ENCODE measurements at places on chromosomes 3 and 15. TPM values are rescaled to one million over a fixed set of nuclear protein-coding genes. Genes with fewer than 3 reads are reported as not detected.

Gene TF
- 0.02 TPM for total RNA-seq

Gene STRIT1
- total RNA-seq, result not detected

Gene PTX3
- not detected for total RNA-seq

Gene CFAP100
- not detected for total RNA-seq

Gene MDFIC2
- not detected for total RNA-seq

Gene LRIG1
- total RNA-seq, result 33.1 TPM

Gene ELL3
- 2.7 TPM for total RNA-seq

Gene ETV5
- total RNA-seq, result 2.3 TPM

Gene TEX9
- total RNA-seq, result 0.41 TPM

Gene MUSTN1
- 1.7 TPM for total RNA-seq

Gene SEMA3B
- 0.30 TPM for total RNA-seq

Gene CHRNB4
- total RNA-seq, result not detected

Gene OCA2
- total RNA-seq, result not detected

Gene TMOD3
- total RNA-seq, result 62.5 TPM

Gene TJP1
- 0.02 TPM for total RNA-seq

Gene SPESP1
- total RNA-seq, result 1.0 TPM

Gene THBS1
- 1.1 TPM for total RNA-seq

Gene ANKRD63
- total RNA-seq, result 0.23 TPM

Gene RAB11A
- 135 TPM for total RNA-seq

Gene MTMR10
- 24.8 TPM for total RNA-seq

Gene PHLDB2
- 4.0 TPM for total RNA-seq

Gene PLA2G4D
- total RNA-seq, result not detected

Gene GCSAM
- 27.3 TPM for total RNA-seq

Gene TBC1D23
- 31.2 TPM for total RNA-seq

Gene SH2D7
- not detected for total RNA-seq

Gene IRAK2
- total RNA-seq, result 2.7 TPM

Gene ATP13A5
- total RNA-seq, result not detected

Gene BLM
- total RNA-seq, result 31.2 TPM

Gene AHSG
- total RNA-seq, result not detected

Gene PIF1
- 42.5 TPM for total RNA-seq

Gene NMB
- 3.8 TPM for total RNA-seq

Gene MST1
- 9.8 TPM for total RNA-seq

Gene KCNAB1
- not detected for total RNA-seq

Gene CACNA2D2
- total RNA-seq, result 0.60 TPM

Gene ZNF502
- total RNA-seq, result 1.1 TPM

Gene CEMIP
- not detected for total RNA-seq

Gene ZPLD1
- total RNA-seq, result not detected

Gene XXYLT1
- total RNA-seq, result 6.4 TPM

Gene CHST13
- not detected for total RNA-seq
